ENCODE measurements at places on chromosomes 12 and 14.

DNA sequence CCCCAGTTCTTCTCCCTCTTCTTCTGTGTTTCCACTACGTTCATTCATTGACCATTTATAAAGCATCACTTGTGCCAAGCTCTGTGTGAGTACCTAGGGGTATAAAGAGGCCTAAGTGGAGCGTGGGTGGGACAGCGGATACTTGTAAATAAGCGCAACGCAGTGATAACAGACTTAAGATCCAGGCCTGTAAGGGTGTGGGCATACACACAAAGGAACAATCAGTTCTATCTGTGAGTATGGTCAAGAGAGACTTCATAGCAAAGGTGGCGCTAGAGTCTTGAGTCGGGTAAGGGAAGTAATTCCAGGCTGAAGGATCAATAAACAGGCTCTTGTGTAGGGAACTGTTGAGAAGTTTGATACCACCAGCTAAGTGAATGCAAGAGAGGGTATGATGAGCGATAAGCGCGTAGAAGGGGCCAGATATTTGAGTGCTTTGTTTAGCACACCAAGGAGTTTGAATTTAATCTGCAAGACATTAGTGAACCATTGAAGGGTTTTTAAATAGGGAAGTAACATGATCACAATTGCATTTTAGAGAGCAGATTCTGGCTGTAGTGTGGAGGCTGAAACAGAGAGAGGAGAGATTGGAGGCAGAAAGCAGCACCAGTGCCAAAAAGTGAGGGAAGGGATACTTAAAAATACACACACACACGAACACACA lies 1.0 kb upstream of the GXYLT1 start:
- DNase-seq, result no peak

DNA sequence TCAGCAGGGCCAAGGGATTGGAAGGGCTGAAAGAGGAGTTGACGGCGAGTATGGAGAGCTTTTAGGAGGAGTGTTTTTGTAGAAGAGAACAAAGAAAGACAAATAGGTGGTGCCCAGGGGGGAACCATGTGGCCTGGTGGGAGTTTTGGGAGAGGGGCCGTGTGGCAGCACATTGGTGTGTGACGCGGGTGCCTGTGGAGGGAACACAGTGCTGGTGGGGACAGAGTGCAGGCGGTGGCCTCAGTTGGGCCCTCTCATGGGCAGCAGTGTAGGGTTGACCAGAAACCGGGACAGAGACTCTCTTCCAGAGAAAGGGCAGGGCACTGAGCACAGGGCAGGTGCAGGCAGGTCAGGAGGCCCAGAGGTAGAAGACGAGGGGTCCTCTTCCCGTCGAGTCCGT lies 56.5 kb downstream of the TECPR2 start:
- DNase-seq, result no peak

DNA sequence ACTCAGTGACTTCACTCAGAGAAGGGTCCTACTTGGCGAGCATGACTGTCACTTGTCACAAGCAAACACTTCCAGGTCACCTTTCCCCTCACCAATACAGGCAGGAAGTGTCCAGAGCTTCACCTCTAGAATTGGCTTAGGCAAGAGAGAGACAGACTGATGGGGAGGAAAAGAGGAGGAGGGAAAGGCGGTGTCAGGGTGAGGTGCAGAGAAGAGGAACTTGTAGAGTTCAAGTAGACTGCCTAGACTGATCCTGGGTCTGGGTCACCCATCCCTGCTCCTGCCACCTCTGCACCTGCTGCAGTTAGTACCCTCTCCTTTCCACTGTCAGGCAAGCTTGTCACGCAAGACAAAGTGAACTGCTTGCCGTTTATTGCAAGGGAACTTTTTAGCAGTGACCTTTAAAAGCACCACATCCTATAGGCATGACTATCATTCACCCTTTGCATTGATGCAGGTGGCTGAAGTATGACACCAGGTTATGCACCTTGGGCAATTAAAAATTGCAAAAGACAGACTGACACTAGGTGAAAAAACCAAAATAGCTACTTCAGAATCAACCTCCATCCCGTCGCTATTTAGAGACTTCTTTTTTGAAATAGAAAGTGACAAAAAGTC lies 292.4 kb downstream of the SYT1 start:
- no peak for DNase-seq

DNA sequence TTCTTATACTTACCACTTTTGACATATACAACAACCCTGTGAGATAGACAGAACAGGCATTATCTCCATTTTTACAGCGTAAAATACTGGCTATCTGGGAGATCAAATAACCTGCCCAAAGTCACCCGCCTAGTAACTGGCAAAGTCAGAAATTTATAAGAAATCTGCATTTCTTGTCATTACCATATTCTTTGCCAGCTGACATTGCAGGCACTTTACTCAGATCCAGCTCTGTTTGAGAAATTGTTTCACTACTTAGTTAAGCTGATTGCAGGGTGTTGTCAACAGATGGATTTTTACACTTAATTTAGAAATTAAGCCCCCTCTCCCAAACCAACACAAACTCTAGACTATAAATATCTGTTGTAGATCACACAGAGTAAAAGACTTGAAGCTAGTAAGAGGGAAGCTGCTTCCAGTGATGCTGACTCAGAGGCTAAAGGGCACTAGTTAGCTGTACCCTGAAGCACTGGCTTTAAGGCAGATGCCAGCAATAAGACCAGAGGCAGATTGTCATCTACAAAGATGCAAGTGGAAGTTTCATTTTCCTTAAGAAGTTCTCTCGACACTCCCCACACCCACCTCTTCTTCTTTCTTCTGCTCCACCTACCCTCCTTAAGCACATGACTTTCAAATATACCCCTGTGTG lies 153.1 kb downstream of the ANO6 start:
- DNase-seq, result no peak

DNA sequence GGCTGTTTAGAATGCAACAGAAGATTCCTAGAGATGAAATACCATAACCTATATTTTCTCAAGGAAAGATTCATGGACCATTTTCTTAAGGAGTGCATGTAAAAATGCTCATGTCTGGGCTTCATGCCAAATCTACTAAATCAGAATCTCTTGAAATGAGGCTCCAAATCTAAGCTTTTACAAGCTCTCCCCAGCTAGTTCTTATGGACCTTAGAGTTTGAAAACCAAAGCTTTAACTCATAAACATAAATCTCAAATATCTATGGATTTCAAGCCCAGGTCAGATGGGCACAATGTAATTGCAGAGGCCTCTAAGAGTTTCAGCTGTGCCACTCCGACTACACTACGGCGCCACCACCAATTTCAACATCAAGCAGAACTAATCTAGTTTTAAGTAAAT lies 117.3 kb upstream of the CAND1 start:
- DNase-seq, result no peak

GRCh38 chr14:102686196-102686801 lies 91.0 kb upstream of the TRAF3 start:
- no peak for DNase-seq

DNA sequence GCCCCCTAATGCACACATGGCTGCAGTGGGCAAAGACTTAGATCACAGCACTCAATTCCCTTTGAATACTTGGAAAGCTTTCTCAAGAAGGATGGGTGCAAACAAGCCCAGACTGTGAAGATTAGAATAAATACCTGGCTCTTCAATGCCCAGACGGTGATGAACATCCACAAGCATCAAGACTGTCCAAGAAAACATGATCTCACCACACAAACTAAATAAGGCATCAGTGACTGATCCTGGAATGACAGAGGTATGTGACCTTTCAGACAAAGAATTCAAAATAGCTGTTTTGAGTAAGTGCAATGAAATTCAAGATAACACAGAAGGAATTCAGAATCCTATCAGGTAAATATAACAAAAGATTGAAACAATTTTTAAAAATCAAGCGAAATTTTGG lies 43.8 kb upstream of the ZDHHC17 start:
- no peak for DNase-seq

All from NCI-H2171 (cell line).